ENCODE measurements at places on chromosomes 2 and 18.

- peak; percentile 98 for DNase-seq
Observed at GRCh38 chr2:43075054-43075593, 151.3 kb downstream of the ZFP36L2 start.

DNA sequence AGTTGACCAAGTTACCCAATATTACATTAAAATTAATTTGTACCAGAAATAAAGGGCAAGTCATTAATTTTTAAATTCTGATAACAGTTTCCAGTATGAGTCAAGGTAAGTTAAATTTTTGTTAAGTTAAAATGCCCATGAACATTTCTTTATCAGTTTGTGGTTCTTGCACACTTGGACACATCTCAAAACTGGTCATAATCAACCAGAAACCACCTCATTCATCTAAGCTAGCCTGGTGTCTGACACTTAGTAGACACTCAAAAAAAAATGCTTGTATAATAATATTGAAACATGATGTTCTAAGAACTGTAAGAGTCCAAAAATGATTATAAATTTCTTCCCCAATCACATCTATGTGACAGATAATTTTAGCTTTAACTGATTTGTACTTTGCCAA is 62.4 kb downstream of the SATB2 start:
- DNase-seq = peak; percentile 19

- DNase-seq = no peak
Observed at GRCh38 chr18:14029512-14029911, 102.7 kb downstream of the ZNF519 start.

- no peak for DNase-seq
Observed at GRCh38 chr2:36741188-36741837, 44.8 kb downstream of the VIT start.

DNA sequence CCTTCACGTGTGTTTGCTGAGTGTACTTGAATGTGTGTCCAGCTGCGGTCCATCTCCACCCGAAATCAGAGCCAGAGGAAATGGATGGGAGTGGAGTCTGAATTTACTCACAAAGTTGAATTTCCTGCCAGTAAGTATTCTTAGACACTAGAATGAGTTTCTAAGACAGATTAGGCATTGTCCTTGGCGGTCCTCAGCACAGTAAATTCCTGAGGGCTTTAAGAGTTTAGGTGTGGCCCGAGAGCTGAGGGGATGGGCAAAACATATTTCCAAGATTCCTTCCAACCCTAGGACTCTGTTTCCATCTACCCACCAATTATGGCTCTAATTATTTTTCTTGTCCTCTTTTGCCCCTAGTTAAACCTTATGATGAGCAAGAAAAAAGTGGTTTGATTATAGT is 90.3 kb upstream of the PHLPP1 start:
- DNase-seq = no peak

DNA sequence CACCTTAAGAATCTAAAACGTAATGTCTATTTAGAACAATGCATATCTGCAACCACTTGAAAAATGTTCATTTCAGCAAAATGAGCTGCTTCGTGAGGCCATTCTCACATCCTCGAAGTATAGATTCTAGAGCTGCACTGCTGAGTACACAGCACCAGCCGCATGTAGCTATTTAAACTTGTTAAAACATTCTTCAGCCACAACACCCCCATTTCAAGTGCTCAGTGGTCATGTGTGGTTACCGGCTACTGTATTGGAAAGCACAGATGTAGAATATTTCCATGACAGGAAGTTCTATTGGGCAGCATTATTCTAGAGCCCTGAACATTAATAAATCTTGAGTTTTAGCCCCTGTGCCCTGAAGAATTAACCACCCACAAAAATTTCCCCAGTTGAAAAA is 35.0 kb downstream of the SUMO1 start:
- DNase-seq = no peak

DNA sequence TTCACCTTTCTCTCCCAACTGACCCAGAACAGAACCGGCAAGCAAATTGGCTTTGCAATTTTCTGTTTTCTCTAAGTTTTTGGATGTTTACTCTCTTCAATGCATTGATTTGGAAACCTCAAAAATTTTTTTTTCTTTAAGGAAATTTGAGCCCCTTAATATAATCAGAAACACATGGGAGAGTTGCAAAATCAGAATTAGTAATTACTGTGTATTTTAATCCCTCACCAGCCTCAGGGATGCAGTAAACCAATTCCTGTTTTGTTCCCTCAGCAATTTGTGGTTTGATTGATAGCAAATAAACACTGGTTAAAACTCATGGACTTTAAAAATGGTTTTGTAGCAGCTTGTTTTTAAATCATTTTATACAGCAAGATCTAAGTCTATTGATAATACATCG is 281.5 kb downstream of the NEDD4L start:
- no peak for DNase-seq

DNA sequence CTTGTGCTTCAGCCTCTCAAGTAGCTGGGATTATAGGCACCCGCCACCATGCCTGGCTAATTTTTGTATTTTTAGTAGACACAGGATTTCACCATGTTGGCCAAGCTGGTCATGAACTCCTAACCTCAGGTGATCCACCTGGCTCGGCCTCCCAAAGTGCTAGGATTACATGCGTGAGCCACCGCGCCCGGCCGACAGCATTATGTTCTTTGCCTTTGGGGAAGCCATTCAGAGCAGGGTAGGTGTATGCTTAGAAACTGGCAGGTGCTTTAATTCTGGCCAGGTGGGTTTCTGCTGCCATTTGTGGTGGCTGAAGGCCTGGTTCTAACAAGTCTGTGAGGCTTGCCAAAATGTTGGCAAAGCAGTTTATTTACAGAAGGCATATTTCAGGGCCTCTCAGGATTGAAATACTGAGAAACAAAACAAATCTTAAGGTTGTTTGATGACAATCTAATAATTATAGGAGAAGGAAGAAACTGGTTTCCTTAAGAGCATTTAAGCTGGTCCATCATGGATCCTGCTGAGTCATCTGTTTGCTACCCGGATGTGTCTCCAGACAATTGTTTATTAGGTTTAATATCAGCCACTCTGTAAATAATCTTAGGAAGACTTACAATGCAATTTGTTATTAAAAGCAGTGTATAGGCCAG is 16.0 kb downstream of the SLC20A1 start:
- DNase-seq = no peak

- DNase-seq = no peak
Observed at GRCh38 chr2:111069722-111070121, 51.0 kb upstream of the BCL2L11 start.
